ENCODE measurements at places on chromosomes 13 and 19.

DNA sequence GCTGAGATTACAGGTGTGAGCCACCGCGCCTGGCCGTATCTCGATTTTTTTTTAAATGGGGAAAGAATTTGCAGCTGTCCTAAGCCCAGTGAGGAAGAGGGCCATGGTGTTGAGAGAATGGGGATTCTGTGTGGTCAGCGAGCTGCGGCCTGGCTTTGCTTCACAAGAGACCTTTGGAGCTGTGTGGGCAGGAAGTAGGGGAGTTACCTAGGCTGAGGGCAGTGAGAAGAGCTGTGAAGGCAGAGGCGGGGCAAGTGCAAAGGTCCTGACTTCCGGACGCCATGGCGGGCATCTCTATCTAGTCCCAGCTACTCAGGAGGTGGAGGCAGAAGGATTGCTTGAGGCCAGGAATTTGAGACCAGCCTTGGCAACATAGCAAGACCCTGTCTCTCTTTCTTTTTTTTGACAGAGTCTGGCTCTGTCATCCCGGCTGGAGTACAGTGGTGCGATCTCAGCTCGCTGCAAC is 4.9 kb downstream of the AP2A1 start:
- DNase-seq = no peak

GRCh38 chr13:83907196-83907989 is 25.1 kb upstream of the SLITRK1 start:
- no peak for DNase-seq

- DNase-seq = no peak
These were observed 113.2 kb downstream of the TM9SF2 start for GRCh38 chr13:99614465-99614885.

DNA sequence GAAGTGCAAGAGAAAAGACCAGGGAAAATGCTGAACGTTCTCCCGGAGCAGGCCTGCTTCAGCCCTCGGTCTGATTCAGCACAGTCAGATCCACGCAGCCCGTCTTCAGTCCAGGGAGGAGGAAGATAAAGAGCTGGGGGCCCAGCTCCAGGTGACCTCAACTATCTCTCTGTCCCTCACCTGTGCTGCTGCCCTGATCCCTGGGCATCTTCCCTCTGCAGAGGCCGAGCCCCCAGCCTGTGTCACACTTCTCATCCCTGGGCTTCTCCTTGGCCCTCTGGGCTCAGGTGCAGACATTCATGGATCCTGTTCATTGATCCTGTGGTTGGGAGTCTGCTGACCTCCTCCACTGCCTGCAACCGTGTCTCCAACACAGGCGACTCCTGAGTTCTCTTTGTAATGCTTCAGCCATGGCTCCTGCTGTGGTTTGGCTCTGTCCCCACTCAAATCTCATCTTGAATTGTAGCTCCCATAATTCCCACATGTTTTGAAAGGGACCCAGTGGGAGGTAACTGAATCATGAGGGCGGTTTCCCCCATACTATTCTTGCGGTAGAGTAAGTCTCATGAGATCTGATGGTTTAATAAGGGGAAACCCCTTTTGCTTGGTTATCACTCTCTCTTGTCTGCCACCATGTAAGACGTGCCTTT is 27.9 kb downstream of the COL4A2 start:
- DNase-seq = no peak

DNA sequence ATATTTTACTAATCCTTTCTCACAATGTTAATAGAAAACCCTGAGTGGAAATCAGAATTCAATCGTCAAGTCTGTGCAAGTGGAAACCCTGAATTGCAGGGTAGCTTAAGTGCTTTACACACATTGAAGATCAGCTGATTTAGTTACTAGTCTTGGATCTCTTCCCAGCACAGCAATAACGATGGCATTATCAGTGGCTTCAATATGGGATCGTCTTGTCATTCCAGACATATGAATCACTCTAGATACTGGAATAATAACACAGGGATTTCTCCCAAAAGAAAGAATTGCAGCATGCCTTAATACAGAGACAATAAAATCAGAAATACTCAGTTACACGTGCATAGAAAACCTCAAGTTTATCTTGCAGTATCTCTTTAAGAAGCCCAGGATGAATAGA is 12.6 kb upstream of the METTL21C start:
- no peak for DNase-seq

DNA sequence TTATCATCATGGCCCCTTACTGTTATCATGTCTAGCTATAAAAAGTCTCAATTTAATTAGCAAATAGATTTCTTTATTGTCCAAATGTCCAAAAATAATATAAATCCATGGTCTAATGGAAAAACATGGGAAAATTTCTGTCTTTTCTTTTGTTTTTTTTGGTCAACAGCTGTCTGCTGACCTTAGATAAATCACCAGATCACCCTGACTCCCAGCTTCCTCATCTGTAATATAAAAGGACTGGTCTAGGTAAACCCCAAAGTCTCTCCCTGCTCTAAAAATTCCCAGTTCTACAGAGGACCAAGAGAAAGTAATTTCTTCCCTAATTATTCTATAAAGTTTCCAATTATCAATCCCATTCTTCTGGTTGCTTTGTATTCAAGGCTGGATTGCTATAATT is 30.7 kb upstream of the RCBTB2 start:
- no peak for DNase-seq

GRCh38 chr19:15421721-15422260 is 3.0 kb upstream of the AKAP8L start:
- DNase-seq = no peak

DNA sequence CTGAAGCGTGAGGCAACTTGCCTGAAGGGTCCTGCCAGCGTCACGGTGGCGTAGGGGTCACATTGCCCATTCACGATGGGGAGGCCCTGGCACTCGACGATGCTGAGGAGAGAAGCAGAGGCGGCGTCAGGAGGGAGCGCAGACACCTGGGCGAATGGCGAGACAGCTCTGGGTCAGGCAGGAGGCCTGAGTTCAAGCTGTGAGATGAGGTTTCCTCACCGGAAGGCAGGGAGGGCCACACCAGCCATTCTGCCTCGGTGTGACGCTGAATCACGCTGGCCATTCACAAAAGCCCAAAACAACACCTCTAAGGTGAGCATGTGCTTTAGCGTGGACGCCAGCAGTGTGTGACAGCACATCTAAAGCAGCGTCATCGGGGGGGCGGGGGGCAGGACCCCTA is 54.0 kb upstream of the C13orf46 start:
- no peak for DNase-seq

DNA sequence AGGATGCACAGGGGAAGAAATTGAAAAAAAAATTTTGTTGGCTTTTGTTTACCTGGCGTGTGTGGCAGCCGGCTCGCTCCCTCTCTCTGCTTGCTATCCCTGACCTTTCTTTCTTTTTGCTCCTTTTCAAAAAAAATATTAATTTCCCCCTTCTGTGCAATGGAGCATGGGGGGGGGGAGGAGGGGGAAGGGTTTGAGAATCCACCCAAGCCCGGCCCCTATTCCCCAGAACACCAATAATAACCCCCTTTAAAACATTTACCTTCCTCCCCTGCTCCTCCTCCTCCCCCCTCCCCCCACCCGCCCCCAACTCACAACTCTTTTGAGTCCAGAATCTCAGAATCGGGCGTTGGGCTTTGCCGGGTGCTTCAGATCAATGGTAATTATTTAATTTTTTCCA is 28.4 kb downstream of the NFIX start:
- no peak for DNase-seq

DNA sequence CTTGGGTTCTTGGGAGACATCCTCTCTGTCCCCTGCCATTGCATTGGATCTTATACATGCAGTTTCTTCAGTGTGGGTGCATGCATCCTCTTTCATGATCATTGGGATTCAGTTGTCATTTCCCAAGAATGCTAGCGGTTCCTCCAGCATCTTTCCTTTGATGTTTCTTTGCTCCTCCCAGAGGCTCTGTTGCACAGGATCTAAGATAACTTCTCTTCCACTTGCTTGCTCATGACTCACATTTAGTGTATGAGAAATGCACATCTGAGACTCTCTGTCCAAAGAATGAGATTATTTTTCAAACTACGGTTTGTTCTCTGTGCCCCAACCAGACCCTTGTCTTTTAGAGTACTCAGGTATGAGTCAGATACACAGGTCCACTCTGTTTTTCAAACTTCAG is 197.1 kb downstream of the NDFIP2 start:
- no peak for DNase-seq

DNA sequence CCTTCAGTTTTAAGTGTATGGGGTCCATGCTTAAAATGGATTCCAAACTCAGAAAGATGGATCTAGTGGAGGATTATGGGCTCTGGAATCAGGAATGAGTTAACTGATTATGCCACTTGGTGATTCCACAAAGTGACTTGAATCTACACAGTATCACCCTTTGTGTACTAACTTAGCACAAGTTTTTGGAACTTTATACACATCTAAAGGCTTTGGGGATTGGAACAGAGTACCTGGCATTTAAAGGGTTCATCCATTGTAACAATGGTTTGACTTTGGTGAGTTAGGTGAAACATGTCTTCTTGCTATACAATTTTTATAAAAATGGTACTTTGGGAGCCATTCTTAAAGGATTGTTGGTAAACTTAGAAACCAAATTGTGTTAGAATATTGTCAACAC is 1.1 kb downstream of the RPL21 start:
- DNase-seq = no peak

DNA sequence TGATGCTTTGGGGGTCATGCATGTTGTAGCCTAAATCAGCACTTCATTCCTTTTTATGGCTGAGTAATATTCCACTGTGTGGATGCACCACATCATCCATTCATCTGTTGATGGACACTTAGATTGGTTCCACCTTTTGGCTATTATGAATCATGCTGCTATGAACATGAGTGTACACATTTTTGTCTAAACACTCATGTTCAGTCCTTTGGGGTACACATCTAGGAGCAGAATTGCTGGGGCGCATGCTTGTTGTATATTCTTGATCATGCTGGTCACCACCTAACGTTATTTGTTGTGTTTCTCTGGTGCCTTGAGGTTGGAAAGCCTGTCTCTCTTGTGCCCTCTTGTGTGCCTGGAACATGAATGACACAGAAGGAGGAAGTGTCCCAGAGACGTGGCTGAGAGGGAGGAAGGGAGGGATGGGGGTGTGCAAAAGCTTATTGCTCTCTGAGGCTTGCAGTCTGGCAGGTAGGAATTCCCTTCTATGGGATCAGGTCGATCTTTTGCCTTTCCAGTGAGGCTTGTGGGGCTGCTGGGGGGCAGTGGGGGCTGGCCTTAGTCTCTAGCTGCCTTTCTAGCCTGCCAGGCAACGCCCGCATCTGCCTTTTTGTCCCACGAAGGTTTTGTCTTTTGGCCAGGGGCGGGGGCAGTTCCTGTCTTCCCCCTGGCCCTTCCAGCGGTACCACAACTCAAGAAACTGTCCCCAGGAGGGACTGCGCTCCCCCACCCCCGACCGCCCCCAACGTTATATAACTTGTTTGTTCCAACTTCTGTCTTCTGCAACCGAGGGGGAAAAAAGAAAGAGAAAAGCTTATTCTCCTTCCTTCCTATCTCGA is 7.6 kb downstream of the KLHL26 start:
- DNase-seq = no peak

DNA sequence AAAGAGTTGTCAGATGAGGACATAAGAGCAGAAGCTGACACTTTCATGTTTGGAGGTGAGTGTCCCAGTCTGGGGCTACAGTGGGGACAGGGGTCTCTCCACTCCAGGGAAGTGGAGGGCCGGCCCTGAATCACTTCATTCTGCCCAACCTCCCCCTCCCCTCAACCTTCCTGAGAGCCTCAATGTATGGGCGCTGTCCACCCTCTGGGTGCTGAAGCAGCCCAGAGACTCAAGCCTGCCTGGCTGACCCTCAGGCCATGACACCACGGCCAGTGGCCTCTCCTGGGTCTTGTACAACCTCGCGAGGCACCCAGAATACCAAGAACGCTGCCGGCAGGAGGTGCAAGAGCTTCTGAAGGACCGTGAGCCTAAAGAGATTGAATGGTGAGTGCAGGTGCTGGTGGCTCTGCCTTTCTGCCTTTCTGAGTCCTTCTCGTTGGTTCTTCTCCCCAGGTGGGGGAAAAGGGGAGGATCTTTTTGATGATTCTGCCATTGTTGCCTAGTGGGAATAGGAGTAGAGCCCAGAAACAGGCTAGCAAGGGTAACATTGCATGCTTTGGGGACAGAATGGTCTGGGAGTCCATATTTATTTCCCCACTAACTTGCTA is 8.8 kb downstream of the CYP4F8 start:
- DNase-seq = no peak

DNA sequence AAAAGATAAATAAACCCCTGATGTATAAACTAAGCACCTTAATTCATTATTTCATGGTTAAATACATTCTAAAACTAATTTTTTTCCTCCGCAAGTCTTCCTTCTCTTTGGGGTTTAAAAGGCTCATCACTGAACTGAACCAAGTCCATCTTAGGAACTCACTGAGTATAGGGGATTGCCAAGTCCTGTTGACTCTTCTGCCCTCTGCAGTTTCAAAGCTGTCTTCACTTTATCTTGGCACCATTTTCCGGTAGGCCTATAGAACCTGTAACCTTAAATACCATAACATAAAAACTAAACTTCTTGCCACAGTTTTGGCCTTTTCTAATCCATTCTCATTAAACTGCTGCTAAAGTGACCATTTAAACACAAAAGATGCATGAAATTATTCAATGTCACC is 66.5 kb upstream of the USPL1 start:
- no peak for DNase-seq

DNA sequence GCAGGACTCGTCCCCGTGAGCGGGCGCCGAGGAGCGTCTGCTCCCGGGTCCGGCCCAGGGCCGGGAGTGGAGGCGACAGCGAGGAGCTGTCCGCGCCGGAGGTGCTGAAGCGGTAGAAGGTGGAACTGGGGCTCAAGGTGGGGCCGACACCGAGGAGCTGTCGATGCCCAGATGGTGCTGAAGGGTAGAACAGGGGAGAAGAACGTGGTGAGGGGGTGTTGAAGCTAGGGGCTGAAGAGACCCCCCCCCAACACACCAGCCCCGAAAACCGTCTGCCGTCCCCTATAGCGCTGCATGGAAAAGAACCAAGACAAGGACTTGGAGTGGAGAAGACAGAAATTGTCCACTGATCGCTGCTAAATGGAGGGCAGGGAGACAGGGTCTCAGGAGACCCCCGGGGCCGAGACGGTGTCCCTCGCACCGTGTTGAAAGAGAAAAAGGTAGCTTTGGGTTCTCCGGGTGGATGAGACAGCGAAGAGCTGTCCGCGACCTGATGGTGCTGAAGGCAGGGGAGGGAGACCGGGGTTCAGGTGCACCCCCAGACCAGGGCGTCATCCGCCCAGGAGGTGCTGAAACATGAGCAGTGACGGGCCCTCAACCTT is 7.1 kb upstream of the PDE4C start:
- DNase-seq = peak; percentile 38

DNA sequence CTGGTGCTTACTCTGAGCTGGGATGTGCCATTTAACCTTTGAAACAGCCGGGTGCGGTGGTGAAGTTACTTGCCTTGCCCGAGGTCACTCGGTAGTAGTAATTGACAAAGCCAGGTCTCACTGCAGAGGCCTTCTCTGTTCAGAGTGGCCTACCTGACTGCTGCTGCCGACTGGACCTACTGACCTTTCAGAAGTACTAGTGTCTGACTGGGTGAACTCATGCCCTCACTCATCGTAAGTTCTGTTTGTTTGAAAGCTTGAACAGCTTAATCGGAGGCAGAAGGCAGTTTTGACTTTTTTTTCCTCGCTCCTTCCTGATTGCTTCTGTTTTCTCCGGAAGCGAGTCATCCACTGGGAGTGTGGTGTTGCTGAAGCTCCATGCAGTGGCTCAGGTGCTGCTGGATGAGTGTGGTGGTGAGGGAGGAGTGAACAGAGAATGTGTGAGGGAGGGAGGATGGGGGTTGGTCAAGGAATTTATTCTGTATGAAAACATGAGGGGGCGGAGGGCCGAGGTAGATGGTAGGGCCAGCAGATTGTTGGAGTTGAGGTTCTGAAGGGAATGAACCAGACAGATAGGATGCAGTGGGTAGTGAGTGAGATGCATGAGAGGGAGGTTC is 2.7 kb downstream of the SPINT2 start:
- DNase-seq = no peak

GRCh38 chr13:74004109-74004508 is 130.1 kb downstream of the KLF12 start:
- no peak for DNase-seq

GRCh38 chr13:111936267-111936925 is 130.6 kb upstream of the SOX1 start:
- no peak for DNase-seq
